ENCODE measurements at places on chromosomes 16 and 17.

DNA sequence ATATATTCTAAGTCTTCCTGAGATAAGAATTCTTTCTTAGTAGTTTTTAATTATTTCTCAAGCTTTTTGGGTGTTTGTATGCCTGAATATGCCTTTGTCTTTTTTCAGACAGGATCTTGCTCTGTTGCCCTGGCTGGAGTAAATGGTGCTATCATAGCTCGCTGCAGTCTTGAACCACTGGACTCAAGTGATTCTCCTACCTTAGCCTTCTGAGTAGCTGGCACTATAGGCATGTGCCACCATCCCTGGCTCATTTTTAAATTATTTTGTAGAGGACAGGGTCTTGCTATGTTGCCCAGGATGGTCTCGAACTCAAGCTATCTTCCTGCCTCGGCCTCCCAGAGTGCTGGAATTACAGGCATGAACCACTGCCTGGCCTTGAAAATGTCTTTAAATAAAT is 41.6 kb downstream of the MAP2K4 start:
- DNase-seq: no peak

- DNase-seq: no peak
Measured at GRCh38 chr17:13862346-13862745, 207.0 kb upstream of the COX10 start.

GRCh38 chr17:8151120-8151640 is 1.0 kb downstream of the PER1 start:
- DNase-seq: peak; percentile 47

- no peak for DNase-seq
Measured at GRCh38 chr17:4433515-4434031, at the start of gene SPNS3. SPNS3 (plus strand) TSS chr17:4433940; CDS start chr17:4433968, 28 bp downstream.

- no peak for DNase-seq
Measured at GRCh38 chr17:73226556-73227172, 33.8 kb downstream of the COG1 start.

DNA sequence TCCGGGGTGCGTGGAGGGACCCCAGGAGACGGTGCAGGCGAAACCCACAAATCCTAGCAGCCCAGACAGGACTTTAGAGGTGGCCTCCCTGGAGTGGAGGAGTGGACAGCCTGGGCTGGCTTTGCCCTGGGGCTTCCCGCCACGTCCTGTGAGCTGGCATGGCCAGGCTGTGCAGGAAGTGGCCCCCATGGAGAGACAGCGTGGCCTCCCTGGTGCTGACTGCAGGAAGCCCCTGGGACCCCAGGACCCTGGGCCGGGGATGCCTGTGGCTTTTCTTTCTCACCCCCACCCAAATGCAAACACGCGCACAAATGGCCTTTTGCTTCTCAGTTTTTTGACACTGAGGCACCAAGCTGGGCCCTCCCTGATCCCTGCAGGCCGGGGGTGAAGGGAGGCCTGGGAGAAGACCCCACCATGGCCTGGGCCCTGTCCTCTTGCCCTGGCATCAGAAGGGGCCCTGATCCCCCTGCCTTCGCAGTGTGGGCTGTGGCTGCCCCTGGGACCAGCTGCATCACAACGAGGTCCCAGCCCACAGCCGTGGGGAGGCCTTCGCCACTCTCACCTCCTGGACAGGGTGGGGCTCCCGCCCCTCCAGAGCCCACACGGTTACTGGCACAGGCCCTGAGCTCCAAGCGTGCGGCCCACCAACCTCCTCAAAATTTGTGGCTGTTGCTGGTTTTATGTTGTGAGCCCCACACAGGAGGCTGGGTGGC is 51.6 kb upstream of the PABPN1L start:
- no peak for DNase-seq

DNA sequence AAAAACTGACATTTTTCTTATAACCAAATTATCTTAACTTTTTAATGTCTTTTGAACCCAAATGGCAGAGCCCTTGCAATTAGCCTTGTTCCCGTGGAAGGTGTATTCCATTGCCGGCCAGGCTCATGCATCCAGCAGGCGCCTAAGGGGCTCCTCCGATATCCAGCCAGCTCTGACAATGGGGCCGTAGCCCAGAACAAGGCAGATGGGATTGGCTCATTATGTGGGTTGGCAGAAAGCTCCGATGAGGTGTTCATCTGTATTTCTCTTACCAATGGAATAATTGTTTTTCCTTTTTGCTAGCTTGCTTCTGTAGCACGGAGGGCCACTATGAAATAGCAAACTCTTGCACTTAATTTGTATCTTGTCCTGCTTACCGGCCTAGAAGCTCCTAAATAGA is 208.2 kb upstream of the CHMP6 start:
- DNase-seq: no peak

GRCh38 chr17:49490276-49490675 is 4.8 kb upstream of the NGFR start:
- no peak for DNase-seq

GRCh38 chr17:65249774-65250173 is 112.6 kb downstream of the RGS9 start:
- no peak for DNase-seq

- DNase-seq: no peak
Measured at GRCh38 chr17:70278844-70279462, 109.6 kb downstream of the KCNJ2 start.

- DNase-seq: no peak
Measured at GRCh38 chr17:71441098-71441497, 679.7 kb upstream of the SOX9 start.

GRCh38 chr16:86783636-86784626 is 205.6 kb downstream of the FOXL1 start:
- DNase-seq: no peak

DNA sequence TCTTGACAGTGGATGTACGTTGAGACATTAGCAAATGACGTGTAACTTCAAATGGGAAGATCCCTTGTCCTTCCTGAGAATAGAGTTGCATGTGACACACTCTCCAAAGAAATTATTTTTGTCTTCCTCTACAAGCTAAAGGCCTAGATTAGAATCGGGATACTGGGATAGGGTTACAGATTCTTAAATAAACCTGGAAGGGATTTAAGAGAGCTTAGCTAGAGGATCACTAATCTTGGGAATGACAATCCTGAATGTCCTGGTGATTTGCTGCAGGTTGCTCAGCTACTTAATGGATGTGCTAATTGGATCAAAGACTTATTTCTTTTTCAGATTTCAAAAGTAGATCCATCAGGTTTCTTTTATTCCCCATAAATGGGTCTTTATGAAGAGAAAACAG is 101.9 kb downstream of the KCNJ2 start:
- DNase-seq: no peak

DNA sequence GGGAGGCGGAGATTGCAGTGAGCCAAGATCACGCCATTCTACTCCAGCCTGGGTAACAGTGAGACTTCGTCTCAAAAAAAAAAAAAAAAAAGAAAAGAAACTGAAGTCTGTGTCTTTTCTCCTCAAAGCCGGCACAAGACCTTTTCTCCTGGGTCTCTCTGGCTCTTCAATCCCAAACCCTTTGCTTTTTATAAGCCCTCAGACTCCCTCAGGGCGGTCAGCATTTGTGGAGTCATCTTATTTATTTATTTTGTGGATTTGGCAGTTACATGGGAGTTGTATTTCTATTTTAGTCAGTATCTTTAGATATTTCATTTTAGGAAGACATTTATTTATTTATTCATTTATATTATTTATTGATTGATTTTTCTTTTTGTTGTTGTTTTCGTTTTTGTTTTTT is 57.7 kb upstream of the MAP3K14 start:
- DNase-seq: no peak

GRCh38 chr17:58332778-58333735 is 4.5 kb upstream of the TSPOAP1 start:
- DNase-seq: no peak

DNA sequence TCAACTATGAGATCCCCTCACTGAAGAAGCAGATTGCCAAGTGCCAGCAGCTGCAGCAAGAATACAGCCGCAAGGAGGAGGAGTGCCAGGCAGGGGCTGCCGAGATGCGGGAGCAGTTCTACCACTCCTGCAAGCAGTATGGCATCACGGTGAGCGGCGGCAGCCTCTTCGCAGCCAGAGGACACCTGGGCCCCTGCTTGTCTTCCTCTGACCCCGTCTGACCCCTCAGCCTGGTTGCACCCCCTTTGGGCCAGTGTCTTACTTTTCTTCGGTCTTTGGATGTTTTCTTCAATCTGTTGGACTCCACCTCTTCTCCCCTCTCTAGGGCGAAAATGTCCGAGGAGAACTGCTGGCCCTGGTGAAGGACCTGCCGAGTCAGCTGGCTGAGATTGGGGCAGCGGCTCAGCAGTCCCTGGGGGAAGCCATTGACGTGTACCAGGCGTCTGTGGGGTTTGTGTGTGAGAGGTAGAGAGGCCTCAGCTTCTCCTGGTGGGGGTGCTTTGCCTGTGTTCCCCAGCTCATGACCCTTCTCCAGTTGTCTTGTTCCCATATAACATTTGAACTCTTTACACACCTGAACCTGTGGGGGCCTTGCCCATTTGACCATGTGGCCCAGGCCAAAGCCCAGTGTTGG is 4.4 kb downstream of the CDK5RAP3 start:
- no peak for DNase-seq

- no peak for DNase-seq
Measured at GRCh38 chr17:69232650-69233049, 4.0 kb upstream of the ABCA10 start.

- no peak for DNase-seq
Measured at GRCh38 chr17:557371-557770, 157.3 kb downstream of the VPS53 start.

- no peak for DNase-seq
Measured at GRCh38 chr16:86426063-86426642, 84.2 kb upstream of the FOXF1 start.

GRCh38 chr16:86597880-86598606 is 19.7 kb downstream of the FOXL1 start:
- no peak for DNase-seq

- DNase-seq: no peak
Measured at GRCh38 chr17:76672270-76672851, 28.8 kb upstream of the ST6GALNAC1 start.

DNA sequence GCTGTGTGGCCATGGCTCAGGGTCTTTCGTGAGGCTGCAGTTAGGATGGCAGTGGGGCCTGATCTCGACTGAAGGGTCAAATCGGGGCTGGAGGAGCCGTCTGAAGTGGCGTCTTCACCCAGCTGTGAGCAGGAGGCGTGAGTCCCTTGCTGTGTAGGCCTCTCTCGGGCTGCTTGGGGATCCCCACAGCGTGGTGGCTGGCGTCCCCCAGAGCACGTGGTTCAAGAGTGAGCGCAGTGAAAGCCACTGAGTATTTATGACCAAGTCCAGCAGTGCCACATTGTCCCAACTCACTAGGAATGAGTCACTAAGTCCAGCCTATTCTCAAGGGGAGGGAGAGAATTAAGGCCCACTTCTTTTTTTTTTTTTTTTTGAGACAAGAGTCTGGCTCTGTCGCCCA is 11.7 kb upstream of the TCF25 start:
- no peak for DNase-seq

- no peak for DNase-seq
Measured at GRCh38 chr17:50265212-50265611, 9.1 kb upstream of the TMEM92 start.

- DNase-seq: no peak
Measured at GRCh38 chr16:87740441-87740840, 25.3 kb downstream of the KLHDC4 start.

GRCh38 chr16:66574081-66574480 is 5.2 kb upstream of the CMTM2 start:
- DNase-seq: no peak

GRCh38 chr16:58589326-58589905 is 40.2 kb downstream of the CNOT1 start:
- DNase-seq: no peak

DNA sequence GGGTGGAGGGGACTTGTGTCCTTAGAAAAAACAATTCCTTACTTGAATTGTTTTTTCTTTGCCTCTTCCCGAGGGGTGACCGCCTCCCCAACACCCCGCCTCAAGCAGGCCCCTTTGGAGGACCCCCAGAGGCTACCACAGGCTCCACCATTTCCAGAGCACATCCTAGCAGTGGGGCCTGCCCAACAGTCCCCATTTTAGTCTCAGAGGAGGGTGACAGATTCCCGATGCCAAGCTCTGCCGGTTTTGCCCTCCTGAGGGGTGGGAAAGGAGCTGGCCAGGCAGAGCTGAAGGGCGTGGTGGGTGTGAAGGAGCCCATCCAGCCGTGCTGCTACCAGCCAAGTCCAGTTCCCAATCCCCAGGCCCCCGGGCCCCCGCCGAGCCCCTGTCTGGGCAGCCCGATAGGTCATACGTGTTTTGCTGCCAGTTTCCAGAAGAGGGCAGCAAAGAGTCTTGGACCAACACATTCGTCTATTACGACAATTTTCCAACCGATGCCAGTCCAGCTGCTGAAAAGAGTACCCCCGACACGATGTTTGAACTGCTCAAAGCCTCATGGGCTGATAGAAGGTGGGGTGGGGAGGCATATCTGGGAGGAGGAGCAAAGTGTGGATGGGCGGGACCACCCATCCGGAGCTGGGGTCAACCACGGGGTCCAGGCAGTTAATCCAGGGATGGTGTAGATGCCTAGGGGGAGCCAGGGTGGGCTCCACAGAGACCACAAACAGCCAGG is 18.8 kb upstream of the GAA start:
- no peak for DNase-seq
